ENCODE measurements at places on chromosomes 5 and 9. TPM values are rescaled to one million over a fixed set of nuclear protein-coding genes. Genes with fewer than 3 reads are reported as not detected.

- DNase-seq, result no peak
Observed at GRCh38 chr9:135051316-135052038, 36.0 kb upstream of the OLFM1 start.

DNA sequence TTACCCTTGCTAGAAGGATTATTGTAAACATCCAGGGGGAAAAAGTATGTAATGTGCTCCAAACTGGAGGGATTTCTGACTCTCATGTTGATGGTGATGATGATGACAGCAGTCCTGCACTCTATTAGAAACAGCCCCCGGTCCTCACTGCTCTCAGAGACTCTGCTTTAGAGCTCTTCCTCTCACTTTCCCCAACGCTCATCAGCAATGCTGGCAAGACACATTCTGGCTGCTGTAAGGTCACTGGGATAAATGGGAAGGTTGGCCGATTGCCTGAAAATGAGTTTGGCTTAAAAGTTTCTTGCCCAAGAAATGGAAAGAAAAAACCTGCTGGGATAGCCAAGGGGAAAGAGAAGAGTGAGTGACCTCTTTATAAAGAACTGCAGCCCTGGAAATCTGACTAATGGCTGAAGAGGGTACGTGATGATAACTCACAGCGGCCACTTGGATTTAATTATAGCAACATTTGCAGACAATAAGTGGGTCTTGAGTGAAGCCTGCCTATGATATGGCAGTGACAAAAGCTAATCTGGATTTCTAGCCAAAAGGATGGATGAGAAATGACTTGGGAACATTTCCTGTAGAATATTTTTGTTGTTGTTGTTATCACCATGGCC lies 235.8 kb downstream of the TMEM38B start:
- no peak for DNase-seq

- DNase-seq, result no peak
Observed at GRCh38 chr5:154038261-154038706, 426 bp downstream of the FAM114A2 start.

- DNase-seq, result no peak
Observed at GRCh38 chr5:93406971-93407401, 174.0 kb downstream of the NR2F1-AS1 start.

DNA sequence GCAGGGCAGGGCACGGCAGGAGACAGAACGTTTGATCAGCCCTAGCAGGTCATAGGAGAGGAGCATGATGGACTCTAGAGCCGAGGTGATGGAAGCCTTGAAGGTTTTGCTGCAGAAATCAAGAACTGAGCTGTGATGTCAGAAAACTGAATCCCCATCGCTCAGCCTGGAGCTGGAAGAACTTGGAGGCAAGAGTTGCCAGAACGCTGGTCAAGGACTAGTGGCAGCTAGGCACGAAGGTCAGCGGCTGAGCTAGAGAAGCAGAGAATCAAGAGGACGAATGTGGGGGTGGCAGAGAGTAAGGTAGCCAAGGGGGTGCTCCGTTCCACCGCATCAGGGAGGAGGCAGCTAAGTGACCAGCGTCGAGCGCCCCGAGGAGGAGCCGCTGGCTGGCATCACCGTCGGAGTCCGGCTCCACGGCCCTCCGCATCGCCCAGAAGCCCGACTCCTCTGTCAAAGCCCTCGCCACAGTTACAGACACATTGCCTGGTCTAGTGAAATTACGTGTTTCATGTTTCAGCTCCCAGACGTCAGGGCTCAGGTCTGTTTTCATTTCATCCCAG lies 1.2 kb upstream of the GALNT10 start:
- no peak for DNase-seq

DNA sequence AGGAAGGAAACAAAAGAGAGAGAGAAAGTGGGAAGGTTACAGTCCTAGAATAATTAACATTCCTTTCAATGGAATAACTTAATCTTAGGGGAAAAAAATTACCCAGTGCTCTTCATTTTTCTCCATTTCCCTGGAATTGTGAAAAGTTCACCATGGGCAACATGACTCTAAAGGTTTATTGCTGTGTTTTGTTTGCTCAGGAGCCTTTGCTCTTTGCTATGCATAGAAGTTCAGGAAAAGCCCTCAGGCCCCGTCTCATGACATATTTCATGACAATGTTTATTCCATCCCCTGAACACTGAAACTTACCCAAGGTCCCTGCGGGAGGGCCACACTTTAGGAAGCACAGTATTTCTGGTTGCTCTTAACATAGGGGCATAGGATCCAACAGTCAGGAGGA lies 9.8 kb upstream of the CTSL start:
- no peak for DNase-seq

- DNase-seq, result no peak
Observed at GRCh38 chr5:155919126-155919525, 407.8 kb upstream of the SGCD start.

DNA sequence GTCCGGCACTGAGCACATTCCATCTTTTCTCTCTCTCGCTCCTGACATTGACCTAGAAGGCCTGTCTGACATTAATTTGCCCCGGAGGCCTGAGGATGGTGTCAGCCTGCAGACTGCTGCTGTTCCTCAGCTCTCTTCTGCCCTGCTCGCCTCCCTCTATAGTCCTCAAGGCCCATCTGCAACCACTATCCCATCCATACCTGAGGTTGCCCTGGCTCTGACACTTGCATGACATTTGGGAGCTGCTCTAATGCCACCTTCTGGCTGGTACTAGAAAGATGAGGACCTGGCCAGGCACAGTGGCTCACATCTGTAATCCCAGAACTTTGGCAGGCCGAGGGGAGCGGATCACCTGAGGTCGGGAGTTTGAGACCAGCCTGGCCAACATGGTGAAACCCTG lies 38.6 kb upstream of the GGTA1 start:
- DNase-seq, result no peak

DNA sequence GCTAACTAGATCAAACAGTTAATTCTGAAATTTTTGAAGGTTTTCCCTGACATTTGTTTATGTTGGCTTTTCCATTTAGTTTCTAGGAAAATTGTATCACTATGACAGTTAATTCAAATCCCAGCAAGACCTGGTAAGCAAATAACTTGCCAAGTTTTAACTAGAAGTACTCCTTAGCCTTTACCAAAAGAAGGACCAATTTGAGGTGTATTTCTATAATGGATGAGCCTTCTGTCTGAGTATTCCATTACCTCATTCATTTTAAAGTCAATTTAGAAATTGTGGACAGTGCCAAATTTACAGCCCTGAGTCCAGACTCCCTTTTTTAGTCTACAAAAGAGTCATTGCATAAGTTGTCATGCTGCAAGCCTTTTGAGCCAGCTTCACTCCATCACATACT lies 687.6 kb downstream of the CETN3 start:
- DNase-seq, result no peak

The ARID3C gene
- not detected for total RNA-seq

The NPR3 gene
- 315 TPM for total RNA-seq

The PCSK1 gene
- not detected for total RNA-seq

The POLK gene
- 35.5 TPM for total RNA-seq

The SPINK6 gene
- total RNA-seq, result not detected
